ENCODE measurements at places on chromosomes 16 and 17. TPM values are rescaled to one million over a fixed set of nuclear protein-coding genes. Genes with fewer than 3 reads are reported as not detected.

GPRC5B gene
- 60.0 TPM for total RNA-seq

GSDMA gene
- total RNA-seq: not detected

GID4 gene
- 7.1 TPM for total RNA-seq

CACNA1H gene
- total RNA-seq: 40.3 TPM

DNA sequence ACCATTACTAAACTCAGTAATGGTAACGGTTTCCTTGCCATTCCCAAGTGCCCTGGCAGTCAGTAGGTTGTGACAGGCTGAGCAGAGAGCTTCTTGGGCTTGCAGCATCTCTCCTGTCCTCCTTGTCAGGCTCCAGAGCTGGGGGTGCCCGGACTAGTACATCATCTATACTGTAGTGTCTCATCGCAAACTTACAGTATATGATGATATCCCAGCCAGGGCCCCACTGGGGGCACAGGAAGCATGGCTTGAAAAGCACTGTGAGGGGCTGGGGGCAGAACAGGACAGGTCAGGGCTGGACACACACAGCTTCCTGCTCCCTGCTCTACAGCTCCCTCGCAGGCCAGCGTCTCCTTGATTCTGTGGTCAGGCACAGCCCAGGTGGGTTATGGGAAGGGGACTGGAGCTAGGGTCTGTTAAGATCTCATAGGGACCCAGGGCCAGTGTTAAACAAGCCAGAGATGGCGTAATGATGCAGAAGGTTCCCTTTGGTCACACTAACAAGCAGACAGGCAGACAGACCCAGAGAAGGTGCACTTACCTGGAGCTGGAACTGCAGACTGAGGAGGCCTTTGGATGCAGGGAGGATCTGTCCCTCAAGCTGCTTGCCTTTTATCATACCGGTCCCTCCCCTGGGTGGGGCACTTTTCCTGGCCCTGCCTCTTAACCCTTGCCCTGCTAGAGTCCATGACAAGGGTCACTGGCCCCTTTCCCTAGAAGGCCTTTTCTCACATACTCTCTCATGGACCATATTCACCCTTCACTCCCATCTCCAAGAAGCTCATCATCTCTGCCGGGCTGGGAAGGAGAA, 6.8 kb downstream of the ERAL1 start:
- no peak for DNase-seq

- no peak for DNase-seq
Observed at GRCh38 chr16:24571096-24571495, 31.7 kb downstream of the RBBP6 start.

DNA sequence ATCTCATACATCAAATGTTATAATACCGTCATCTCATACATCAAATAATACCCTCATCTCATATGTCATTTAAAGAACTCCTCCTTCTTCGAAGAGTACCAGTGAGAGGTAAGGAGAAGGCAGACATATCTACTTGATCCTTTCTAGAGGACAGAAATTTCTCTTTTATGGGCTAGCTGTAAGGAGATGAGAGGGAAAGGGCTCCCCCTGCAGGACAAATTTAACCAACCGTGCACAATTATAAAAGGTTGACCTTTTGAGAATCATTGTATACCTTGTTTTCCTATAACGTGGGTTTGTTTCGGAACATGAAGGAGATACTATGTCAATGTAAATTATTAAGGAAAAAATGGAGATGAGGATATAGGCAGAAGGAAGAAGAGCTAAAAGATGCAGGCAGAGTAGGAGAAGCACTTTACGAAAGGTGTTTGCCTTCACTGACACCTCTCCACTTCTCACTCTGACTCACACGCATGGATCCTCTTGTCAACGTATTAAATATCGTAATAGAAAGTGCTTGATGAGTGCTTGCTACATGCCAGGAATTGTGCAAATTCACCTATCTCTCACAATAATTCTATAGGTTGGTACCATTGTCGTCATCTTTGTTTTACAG, 465.9 kb upstream of the ERCC4 start:
- DNase-seq: peak; percentile 37

- no peak for DNase-seq
Observed at GRCh38 chr17:67831268-67831667, 6.0 kb downstream of the BPTF start.

DNA sequence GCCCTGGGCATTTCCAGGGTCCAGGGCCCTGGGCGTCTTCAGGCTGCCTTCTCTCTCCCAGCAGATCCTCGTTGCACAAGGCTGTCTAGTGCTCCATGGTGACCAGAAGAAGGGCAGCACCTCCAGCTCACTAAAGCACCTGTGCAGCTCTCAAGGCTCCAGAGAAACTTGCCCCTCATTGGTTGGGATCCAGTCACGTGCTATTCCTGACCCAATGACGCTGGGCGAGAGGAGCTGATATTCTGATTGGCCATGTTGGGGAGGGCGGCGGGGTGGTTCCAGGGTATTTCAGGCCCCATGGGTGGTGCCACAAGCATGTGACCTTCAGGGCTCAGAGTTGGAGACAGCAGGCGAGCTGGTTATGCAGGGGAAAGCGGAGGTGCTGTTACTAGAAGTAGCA, 309.1 kb downstream of the TOX3 start:
- no peak for DNase-seq

GRCh38 chr17:78722246-78722761, 59.8 kb downstream of the CYTH1 start:
- no peak for DNase-seq

DNA sequence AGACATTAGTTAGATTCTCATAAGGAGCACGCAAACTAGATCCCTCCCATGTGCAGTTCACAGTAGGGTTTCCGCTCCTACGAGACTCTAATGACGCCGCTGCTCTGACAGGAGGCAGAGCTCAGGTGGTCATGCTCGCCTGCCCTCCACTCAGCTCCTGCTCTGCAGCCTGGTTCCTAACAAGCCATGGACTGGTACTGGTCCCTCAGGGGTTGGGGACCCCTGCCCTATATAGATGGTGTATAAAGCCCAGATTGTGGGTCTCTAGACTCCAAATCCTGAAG, 52.1 kb upstream of the LYRM9 start:
- no peak for DNase-seq

All from tongue (tissue), 3 donors.